ENCODE measurements at places on chromosomes 2 and 18. TPM values are rescaled to one million over a fixed set of nuclear protein-coding genes. Genes with fewer than 3 reads are reported as not detected.

DNA sequence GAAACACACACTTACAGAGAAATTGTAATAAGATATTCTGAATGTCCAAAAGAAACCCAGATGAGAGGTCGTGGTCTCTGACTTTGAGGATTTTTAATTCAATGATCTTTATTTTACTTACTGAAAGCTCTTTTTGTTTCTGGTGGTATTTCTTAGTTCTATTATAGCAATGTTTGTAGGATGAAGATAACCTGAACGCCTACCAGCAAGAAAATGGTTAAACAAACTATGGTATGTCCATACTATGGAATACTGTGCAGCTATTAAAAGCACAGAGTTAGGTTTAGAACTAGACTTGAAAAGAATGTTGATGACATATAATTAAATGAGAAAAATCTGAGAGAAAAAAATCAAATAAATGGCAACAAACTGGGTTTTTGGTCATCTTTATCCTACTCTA, 60.3 kb downstream of the LPIN2 start:
- no peak for DNase-seq

- no peak for DNase-seq
Measured at GRCh38 chr18:22971038-22971437, 37.9 kb downstream of the RBBP8 start.

GRCh38 chr18:48649231-48649630, 110.4 kb downstream of the CTIF start:
- DNase-seq, result no peak

- DNase-seq, result peak; percentile 23
Measured at GRCh38 chr18:10410472-10411308, 43.7 kb upstream of the APCDD1 start.

GRCh38 chr2:198468136-198468535, 663.7 kb downstream of the PLCL1 start:
- DNase-seq, result no peak

DNA sequence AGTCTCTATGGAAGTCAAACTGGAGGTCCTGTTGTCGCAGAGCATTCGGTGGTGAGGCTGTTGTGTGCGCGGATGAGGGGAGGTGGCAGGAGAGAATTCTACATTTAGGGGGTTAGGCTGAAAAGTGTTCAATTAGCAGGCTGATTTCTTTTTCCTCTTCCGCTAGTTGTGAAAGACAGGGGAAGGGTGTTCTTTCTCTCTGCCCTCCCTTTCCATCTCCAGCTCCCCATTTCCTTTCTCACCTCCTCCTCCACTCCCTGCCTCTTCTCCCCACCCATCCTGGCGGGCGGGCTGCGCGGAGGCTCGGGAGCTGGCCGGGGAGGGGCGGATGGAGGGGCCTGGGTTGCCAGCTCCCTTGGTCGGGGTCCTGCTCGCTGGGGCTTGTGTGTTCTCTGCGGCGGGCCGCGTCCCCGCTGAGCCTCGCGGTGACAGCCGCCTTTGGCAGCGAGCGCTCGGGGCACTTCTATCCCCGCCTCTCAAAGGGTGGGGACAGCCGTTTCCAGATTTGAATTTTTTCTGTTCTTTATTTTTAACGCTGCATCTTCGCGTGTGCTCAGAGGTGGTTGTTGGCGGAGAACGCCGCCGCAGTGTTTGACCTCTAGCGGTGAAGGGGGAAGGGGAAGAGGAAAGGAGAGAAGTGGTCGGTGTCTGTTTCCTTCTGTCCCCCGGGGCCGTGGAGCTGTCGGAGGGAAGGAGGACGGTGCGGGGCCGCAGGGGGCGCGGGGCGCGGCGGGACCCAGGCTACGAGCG, 3.6 kb downstream of the SOX11 start:
- DNase-seq, result no peak

GRCh38 chr2:184562532-184562931, 35.8 kb upstream of the ZNF804A start:
- no peak for DNase-seq

- DNase-seq, result no peak
Measured at GRCh38 chr2:67709835-67710234, 312.7 kb downstream of the ETAA1 start.

GRCh38 chr2:153291718-153292117, 186.8 kb downstream of the RPRM start:
- no peak for DNase-seq

DNA sequence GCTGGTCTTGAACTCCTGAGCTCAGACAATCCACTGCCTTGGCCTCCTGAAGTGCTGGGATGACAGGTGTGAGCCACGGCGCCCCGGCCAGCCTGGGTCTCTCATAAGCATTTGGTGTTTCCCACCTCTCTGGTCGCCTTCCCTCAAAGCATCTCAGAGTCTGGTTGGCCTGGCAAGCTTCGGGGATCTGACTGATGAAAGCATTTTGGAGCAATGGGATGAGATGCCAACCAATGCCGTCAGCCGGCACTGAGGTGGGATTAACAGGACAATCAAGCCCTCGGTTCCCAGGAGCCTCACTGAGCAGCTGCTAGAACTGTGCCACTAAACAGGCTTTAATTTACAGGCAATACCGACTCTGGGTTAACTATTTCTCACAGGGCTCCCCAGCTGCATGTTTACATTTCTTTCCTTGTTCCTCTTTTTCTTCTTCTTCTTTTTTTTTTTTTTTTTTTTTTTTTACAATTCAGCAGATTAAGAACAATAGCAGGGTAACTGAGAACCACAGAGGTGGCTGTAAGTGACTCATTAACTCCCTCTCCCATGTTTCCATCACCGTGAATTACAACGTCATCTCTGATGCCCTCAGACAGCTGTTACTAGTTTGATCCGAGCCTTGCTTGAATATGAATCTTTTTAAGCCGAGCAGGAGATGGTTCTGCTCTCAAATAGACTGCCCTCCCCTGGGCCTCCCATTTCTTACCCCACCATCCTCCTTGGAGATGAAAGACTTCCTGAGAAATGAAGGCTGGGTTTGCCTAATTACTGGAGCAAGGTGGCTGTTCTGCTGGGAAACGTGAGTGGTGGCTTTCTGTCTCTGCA, 37.9 kb downstream of the ODC1 start:
- DNase-seq, result no peak

GRCh38 chr2:85779641-85780315, 26.0 kb downstream of the ATOH8 start:
- no peak for DNase-seq

DNA sequence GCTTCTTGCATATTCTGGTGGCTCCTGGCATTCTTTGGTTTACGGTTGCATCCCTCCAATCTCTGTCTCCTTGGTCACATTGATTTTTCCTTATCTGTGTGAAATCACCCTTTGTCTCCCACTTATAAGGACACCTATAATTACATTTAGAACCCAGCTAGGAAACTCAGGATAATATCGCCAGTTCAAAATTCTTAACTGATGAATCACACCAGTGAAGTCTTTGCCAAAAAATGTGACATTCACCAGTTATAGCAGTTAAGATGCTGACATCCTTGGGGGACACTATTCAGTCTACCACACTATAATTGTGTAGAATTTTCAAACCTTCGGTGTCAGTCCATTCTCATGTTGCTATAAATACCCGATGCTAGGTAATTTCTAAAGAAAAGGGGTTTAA, 320.2 kb downstream of the TMX3 start:
- DNase-seq, result no peak

The STAT4 gene
- not detected for total RNA-seq

The FBXO15 gene
- 1.0 TPM for total RNA-seq

The NOTO gene
- total RNA-seq, result not detected

The PHLPP1 gene
- total RNA-seq, result 15.8 TPM

The FRZB gene
- not detected for total RNA-seq

The SERPINB4 gene
- total RNA-seq, result not detected

The KCNE4 gene
- 12.1 TPM for total RNA-seq

Measured in SK-MEL-5 (cell line).